Activated T-helper 1 cell treated with Interleukin-2 at 50 U/mL for 16 hours (primary cell): ENCODE measurements at places on chromosomes 1 and 21.

DNA sequence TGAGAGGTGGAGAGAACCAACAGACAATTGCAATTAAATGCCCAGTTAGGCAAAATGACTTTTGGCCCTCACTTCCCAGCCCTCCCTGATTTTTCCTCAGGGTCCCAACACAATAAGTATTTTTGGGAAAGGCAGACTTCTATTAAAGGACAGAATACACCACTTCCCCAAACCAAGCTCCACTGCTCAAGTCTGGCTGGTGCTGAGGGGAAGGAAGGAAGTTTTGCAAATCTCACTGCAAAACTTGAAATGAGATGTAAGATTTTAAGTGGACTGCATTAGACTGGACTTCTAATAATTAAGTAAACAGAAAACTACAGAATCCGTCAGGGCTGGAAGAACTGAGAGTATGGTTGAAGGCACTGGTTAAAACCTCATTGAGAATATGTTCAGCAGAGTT, 32.2 kb upstream of the CD1D start:
- DNase-seq, result no peak

GRCh38 chr1:18239671-18240070, 132.1 kb downstream of the IGSF21 start:
- no peak for DNase-seq

DNA sequence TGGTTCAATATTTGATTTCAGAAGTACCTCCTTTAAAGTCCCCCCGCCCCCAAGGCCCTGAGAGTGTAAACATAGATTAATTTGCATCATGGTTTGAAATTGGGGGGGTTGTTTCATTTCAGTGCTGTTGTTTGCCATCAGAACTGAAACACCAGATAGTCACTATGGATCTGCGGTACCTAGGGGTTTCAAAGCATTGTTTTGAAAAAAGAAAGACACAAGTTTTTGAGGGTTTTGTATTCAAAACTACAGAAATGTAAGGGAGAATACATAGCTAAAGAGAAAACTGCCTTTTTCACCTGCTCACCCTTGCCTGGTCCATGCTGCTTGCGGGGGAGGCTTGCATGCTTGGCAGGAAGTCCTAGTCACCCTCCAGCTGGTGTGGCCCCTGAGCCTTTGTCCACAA, 59.3 kb downstream of the ACP6 start:
- no peak for DNase-seq

DNA sequence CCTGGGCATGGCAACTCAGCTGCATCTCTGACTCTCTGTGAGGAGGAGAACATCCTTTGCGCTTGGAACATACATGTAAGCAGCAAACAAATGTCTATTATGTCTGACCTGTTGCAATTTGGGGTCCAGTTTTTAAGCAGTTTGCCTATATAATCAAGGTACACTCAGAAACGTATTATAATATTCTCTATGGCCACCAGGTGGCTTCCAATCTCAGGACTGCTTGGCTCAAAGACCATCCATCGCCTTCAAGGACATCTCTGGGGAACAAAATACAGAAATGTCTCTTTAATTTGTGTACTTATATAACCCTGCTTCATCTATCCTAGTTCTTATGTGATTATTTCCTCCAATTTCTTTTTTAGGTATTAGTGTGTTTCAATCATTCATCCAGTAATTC, 227.2 kb downstream of the OLFM3 start:
- DNase-seq, result no peak

- no peak for DNase-seq
Measured at GRCh38 chr1:168964478-168964877, 142.0 kb upstream of the ATP1B1 start.
